Osteocyte (in vitro differentiated cells): ENCODE measurements at places on chromosomes 7 and 10. TPM values are rescaled to one million over a fixed set of nuclear protein-coding genes. Genes with fewer than 3 reads are reported as not detected.

ZNF487 gene
- 3.6 and 6.3 TPM in 2 replicates for total RNA-seq

ZNF138 gene
- total RNA-seq: 2.7 and 4.0 TPM in 2 replicates

ACTL6B gene
- total RNA-seq: not detected in 2 replicates

LDB1 gene
- 112 and 114 TPM in 2 replicates for total RNA-seq

PAPOLB gene
- 0.10 and 0.13 TPM in 2 replicates for total RNA-seq

ZCCHC24 gene
- total RNA-seq: 85.7 and 88.3 TPM in 2 replicates

LIPF gene
- not detected in 2 replicates for total RNA-seq

TEX36 gene
- not detected in 2 replicates for total RNA-seq

POM121C gene
- total RNA-seq: 43.3 and 44.3 TPM in 2 replicates
